Myometrial cell (primary cell): ENCODE measurements at places on chromosomes 7 and 10. TPM values are rescaled to one million over a fixed set of nuclear protein-coding genes. Genes with fewer than 3 reads are reported as not detected.

Gene EN2
- total RNA-seq, result not detected in 2 replicates

Gene WDFY4
- not detected in 2 replicates for total RNA-seq

Gene C10orf62
- not detected in 2 replicates for total RNA-seq

Gene HOXA11
- total RNA-seq, result 28.4 and 32.6 TPM in 2 replicates

Gene LRRD1
- not detected in 2 replicates for total RNA-seq

Gene CRYGN
- not detected in 2 replicates for total RNA-seq
